Activated CD4-positive, alpha-beta memory T cell treated with anti-CD3 and anti-CD28 coated beads, Interleukin-2, amount 10 ng/mL, durations not matched to agents 7 days and 5 days (primary cell): ENCODE measurements at places on chromosomes 16 and 17. TPM values are rescaled to one million over a fixed set of nuclear protein-coding genes. Genes with fewer than 3 reads are reported as not detected.

The NATD1 gene
- 7.2 TPM for total RNA-seq

GRCh38 chr17:7184647-7185046 is 5.5 kb upstream of the ASGR1 start:
- no peak for DNase-seq
- no peak overlapping the region for H3K4me3 ChIP-seq
- H3K27ac ChIP-seq: no peak overlapping the region
- H3K36me3 ChIP-seq: no peaks in the 10 kb centered on the region

GRCh38 chr17:16878606-16879005 is 93.3 kb downstream of the TNFRSF13B start:
- no peak overlapping the region for H3K27ac ChIP-seq
- no peak for DNase-seq
- peaks cover 5% of the 10 kb centered on the region for H3K27me3 ChIP-seq
- no peaks in the 10 kb centered on the region for H3K36me3 ChIP-seq
- no peaks in the 10 kb centered on the region for H3K4me1 ChIP-seq

DNA sequence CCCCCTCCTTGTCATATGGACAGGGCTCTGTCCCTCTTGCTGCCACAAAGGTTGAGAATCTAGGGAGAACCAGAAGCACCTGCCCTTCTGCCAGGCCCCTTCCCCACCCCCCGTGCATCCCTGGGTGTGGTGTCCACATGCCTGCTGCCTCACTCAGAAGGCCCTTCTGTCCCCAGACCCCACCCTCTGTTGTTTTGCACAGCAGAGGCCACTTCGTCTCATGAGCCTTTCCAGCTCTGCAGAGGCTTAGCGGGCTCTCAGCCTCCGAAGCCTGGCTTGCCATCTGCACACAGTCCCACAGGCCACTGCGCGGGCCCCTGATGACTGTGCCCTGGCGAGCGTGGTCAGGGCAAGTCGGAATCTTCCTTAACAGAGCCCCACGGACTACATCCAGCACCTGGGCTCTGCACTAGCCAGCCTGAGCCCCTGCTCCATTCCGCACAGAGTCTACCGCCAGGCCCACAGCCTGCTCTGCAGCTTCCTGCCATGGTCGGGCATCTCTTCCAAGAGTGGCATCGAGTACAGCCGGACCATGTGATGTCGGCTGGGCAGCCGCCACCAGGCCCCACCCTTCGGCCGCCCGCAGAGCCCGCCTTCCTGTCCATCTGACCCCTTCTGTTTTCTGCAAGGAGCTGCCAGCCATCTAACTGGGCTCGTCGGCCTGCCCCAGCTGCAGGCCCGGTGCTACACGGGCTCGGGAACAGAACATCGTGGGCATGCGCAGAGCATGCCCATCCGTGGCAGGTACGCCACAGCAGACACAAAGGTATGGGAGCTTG is 10.8 kb downstream of the C16orf90 start:
- H3K4me1 ChIP-seq: peaks cover 2% of the 10 kb centered on the region
- H3K4me3 ChIP-seq: no peak overlapping the region
- H3K36me3 ChIP-seq: peaks cover 30% of the 10 kb centered on the region

GRCh38 chr16:20899477-20900298 is 470 bp downstream of the DCUN1D3 start:
- peaks cover 74% of the 10 kb centered on the region for H3K4me1 ChIP-seq
- H3K36me3 ChIP-seq: peaks cover 74% of the 10 kb centered on the region
- H3K4me3 ChIP-seq: peak overlapping the region; percentile 83
- H3K27ac ChIP-seq: peak overlapping the region; percentile 93
- DNase-seq: peak; percentile 34
